ENCODE measurements at places on chromosomes 1 and 21.
A peak's percentile ranks its signal among the peaks of the same experiment; 100 is the strongest.

DNA sequence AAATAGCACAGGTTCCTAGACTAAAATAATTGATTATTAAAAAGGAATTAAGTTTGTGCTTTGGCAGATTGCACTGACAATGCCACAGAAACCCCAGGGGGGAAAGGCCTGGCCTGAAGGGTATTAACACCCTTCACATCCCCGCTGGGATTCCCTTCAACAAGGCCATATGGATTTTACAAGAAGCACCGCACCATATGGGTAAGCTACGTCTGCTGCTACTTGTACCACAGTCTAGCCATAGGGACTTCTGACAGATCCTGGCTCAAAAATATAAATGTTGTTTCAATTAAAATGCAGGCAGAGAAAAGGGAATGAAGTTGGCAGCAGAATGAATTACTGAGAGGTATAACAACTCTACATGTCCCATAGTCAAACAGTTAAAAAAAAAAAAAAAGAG is 101.0 kb downstream of the DENND1B start:
- no peak for DNase-seq

GRCh38 chr1:220741349-220741748 is 6.8 kb upstream of the MTARC2 start:
- DNase-seq, result no peak

- DNase-seq, result peak; percentile 28
Observed at GRCh38 chr1:172466795-172467407, 23.0 kb upstream of the PIGC start.

DNA sequence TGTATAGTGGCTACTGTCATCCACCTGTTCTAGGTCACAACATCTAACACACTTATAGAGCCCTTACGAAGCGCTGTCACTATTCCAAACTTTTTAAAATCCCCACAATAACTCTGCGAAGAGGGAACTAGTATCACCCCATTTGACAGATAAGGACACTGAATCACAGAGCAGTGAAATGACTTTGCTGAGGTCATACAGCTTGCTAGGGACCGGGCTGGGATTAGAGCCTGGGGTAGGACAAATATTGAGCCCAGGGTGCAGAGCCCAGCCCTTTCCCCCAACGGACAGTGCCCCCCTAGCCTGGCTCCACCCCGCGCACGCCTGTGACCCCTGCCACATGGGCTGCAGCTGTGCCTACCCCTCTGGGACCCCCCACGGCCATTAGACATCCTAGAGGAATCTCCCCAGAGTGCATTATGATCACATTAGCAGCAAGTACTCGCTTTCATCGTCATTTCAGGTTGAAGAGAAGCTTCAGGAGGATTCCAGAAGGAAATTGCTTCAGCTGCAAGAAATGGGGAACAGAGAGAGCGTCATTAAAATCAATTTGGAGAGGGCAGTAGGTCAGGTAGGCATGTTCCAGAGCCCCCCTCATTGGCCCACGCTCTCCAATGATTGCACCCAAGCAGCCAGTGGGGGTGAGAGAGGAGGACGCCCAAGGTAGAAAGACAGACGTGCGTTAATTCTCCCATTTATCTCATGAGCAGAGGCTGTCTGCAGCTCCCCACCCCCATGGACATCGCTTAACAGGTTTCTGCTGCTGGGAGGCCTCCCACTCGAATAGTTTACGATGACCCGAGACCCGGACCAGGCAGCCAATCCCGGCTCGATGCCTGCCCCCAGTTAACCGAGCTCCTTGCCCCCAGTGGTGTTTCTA is 77.2 kb downstream of the FHAD1 start:
- no peak for DNase-seq

DNA sequence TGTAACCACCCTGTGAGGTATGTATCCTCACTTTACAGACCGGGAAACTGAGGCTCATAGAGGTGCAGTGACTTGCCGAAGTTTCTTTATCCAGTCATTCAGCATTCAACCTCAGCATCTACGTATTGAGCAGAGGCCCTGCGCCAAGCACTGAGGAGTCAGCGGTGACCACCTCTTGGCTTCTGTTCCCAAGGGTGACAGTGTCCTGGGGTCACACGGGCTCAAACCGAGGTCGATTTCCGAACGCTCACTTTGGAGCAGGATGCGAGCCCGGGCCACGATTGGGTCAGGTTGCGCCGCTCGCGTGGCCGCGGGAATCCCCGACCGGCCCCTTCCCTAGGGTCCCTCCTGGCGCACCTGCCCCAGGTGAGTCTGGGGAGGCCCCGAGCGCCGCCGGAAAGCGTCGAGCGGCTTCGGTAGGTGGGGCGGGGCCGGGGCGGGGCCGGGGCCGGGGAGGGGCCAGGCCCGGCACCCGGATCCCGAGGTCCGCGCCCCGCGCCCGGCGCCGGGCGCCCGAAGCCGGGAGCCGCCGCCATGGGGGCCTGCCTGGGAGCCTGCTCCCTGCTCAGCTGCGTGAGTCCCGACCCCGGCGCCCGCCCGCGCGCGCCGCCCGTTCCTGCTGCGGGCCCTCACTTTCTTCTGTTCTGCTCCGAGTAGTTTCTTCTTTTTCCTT is at the start of gene SERINC2:
Gene SERINC2, plus strand, starts transcription at position 482 of the 673 bp plus-strand sequence. Its CDS starts 53 bp downstream, at position 535.
- peak; percentile 52 for DNase-seq

DNA sequence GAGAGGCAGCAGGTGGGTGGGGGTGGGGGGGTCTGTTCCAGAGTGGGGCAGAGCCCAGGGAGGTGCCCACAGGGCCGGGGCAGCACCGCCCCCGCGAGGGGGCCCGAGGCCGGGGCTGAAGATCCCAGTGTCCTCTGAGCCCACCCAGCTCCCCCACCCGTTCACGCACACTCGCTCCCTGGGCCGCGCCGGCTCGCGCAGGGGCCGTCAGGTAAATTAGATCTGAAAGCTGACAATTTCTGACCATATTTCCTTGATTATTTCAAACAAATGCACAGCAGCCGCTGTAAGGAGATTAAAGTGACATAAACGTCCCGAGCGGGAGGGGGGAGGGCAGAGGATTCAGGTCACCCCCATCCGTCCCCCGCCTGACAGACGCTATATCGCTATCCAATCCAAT is 118.0 kb downstream of the CASZ1 start:
- no peak for DNase-seq

GRCh38 chr1:246591047-246591446 is 24.8 kb downstream of the CNST start:
- no peak for DNase-seq

GRCh38 chr21:28387220-28387619 is 605.5 kb downstream of the LTN1 start:
- DNase-seq, result no peak

DNA sequence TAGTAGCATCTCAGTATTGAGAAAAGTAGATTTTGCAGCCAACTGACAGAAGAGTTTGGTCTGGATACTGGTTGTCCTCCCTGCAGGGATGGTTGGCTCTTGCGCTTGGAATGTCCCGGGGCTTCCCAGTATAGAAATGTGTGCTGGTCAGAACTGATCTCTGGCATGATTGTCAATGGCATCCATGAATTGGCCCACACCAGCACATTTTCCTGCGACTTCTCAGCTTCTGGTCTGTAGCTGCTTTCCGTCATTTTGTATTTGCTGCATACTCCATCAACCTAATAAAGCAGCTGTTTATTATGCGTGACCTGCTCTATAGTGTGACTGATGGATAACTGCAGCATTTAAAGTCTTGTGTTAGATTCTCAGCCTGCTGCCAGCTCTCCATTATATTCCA is 203.7 kb downstream of the S1PR1 start:
- DNase-seq, result peak; percentile 73

GRCh38 chr1:181949500-181949899 is 112.0 kb downstream of the ZNF648 start:
- no peak for DNase-seq

GRCh38 chr1:119075614-119076013 is 64.8 kb downstream of the WARS2 start:
- no peak for DNase-seq

GRCh38 chr21:38342739-38343138 is 85.9 kb downstream of the KCNJ15 start:
- no peak for DNase-seq

DNA sequence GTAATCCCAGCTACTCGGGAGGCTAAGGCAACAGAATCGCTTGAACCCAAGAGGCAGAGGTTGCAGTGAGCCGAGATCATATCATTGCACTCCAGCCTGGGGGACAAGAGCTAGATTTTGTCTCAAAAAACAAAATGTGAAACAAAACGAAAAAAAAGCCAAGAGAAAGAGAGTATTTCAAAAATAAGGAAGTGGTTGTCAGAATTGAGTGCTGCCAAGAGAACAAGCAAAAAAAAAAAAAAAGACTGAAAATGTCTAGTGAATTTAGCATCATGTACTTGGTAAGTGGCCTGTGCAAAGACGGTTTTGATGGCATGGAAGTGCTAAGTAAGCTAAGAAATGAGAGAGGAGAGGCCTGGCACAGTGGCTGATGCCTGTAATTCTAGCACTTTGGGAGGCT is 14.3 kb downstream of the KPNA6 start:
- DNase-seq, result no peak

GRCh38 chr1:183633676-183634343 is 1.8 kb downstream of the ARPC5 start:
- DNase-seq, result peak; percentile 58

- DNase-seq, result peak; percentile 46
Observed at GRCh38 chr1:1435106-1435903, at the start of gene VWA1. Gene VWA1 (plus strand): TSS chr1:1435690. CDS start chr1:1435749, 59 bp downstream.

Data from trophoblast cell (in vitro differentiated cells and primary cell).